ENCODE measurements at places on chromosomes 16 and 17.

GRCh38 chr17:67239597-67239996 is 5.4 kb downstream of the HELZ start:
- DNase-seq, result no peak

DNA sequence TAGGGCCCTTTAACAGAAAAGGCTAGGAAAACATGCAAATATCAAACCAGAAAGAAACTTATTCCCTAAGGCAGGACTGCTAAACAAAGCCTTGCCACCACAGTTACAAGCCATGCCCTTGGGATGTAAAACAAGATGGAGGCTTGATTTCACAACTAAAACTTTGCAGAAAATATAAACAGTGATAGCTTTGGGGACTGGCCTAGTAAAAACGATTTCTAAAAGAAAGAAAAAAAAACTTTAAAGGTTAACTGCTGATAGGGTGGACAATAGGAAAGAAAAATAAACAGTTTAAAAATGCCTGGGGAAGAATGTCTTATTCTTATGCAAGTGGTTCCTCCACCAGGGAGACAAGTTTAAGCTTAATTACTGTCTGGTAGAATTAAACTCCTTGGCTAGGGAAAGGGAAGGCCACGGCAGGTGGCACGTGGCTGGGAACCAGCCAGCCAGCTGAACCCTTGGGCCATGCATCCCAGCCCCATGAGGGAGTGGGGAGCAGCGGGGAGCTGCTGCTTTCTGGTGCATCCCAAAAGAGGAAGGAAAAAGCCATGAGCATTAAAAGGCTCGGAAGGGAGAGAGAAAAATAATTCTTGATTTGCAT is 10.7 kb upstream of the TMC5 start:
- DNase-seq, result no peak

DNA sequence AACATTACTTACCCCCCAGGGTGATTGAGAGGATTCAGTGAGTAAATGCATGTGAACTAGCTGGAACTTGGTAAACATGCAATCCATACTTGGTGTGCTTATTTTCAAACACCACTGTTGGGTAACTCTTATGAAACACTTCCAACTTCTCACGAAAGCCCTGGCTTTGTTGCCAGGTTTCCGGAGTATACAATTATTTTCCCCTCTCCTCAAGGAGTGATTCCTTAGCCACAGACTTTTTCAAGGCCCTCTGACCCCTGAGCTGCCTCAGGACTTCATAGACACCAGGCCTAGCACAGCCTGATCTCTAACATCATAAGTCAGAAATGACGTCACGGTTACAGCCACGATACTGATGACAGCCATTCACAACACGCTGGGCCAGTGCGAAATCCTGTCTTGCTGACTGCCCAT is 27.6 kb downstream of the HSD17B2 start:
- no peak for DNase-seq

GRCh38 chr17:38727736-38728135 is 2.4 kb upstream of the CISD3 start:
- DNase-seq, result no peak

DNA sequence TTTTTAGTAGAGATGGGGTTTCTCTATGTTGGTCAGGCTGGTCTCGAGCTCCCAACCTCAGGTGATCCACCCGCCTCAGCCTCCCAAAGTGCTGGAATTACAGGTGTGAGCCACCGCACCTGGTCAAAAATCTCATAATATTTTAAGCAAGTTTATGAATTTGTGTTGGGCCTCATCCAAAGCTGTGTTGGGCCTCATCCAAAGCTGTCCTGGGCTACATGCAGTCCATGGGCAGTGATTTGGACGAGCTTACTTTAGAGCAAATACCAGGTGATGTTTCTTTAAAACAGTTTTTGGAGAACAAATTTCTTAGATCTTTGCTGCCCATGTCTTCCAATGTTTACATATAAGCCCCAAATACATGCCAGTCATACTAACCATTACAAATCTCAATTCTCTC is 84.4 kb upstream of the C17orf78 start:
- DNase-seq, result no peak

DNA sequence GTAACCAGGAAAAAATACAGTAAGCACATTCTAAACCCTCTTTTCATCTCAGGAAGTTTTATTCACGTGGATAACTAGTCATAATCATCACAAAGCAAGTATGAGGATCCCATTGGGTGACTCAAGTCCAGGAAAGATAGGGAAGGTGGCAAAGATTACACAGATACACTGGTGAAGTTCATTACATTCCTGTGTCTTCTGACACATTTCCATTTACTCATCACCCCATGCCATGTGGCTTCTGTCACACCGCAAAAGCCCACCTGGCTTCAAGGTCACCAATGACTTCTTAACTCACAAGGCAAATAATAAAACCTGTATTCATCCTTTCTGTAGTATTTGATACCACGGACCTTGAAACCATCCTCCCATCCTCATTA is 17.0 kb downstream of the HS3ST3A1 start:
- no peak for DNase-seq

DNA sequence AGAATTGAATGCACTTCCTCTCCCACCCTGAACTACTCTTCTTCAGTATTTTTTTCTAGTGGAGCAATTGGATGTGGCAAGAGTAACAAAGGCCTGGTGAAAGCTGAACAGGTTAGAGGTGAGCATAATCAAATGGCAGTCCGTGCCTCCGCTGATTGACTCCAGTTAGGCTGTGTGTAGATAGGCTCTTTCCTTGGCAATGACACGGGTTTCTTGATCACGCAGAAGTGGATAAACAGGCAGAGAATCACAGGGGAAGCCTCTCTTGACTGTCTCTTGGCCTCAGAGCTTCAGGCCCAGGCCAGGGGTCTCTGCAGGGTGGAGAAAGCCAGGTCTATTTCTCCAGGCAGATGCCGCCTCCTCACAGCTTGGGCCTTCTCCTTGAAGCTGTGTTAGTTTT is 4.2 kb downstream of the CD300LB start:
- DNase-seq, result no peak

- DNase-seq, result peak; percentile 45
Measured at GRCh38 chr16:28326881-28327610, 34.7 kb downstream of the SBK1 start.

Data from T follicular helper cell (primary cell).